ENCODE measurements at places on chromosomes 2 and 18.

GRCh38 chr2:68698567-68699377, 35.8 kb upstream of the ARHGAP25 start:
- DNase-seq: no peak

DNA sequence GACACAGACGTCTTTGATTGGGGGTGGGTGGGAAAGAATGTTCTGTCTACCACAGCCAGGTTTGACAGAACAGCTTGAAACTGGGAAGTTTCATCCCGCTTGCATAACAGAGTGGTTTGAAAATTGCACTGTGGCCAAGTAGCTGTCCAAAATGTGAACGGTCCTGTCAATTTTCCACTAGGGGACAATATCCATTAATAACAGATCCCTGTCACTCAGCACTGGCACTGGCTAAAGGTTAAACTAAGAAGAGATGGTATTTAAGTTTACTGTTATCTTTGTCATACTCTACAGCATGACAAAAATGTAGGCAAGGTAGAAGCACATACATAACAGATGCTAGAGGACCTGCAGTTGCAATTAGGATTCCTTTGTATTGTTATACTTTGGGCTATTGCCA, 55.6 kb upstream of the ACMSD start:
- DNase-seq: no peak

- no peak for DNase-seq
Measured at GRCh38 chr18:79366177-79367094, 29.3 kb upstream of the NFATC1 start.

DNA sequence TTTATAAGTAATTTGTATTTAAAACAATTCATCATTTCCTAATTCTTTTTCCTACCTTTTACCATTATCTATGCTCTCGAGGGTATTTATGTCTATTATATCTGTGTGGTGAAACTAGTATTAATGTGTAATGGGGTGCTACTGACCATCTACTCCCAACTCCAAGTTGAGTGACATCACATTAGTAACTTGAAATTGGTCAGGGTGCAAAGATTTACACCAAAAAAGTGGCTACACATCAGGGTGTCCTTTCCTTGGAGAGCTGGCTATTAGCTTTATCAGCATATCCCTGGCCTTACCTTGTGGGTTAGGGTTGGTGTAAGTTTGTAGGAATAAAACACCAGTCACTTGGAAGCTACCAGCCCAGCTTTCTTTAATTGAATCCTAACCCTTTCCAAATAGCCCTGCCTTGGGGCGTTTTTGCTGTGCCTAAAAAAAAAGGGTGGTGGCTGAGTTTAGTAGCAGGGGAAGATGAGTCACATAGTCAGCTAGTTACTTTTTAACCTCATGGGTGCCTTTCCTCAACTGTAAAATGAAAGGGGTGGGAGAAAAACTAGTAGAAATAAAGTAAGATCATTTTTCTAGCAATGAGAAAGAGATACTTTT, 14.0 kb downstream of the ANXA4 start:
- no peak for DNase-seq

- DNase-seq: no peak
Measured at GRCh38 chr2:235468978-235469655, 24.7 kb upstream of the AGAP1 start.

GRCh38 chr2:152475982-152476381, 141.0 kb downstream of the FMNL2 start:
- DNase-seq: no peak

DNA sequence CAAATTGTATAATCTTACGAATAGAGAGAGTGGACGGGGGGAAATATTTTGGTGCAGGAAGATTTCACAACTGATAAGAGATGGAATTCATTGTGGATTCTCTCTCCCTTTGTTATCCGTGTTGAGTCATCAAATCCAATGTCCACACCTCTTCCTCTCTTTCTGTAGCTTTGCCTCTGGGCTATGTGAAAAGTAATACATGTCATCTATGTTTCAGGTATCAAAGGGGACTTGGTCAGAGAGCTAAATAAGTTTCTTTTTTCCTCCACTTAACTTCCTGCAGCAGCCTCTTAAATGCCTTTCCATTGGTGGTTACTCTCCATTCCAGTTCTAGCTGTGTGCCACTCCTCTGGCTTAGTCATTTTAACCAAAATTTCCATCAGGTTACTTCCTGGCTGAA, 169.3 kb upstream of the NXPH2 start:
- no peak for DNase-seq

- DNase-seq: no peak
Measured at GRCh38 chr18:30999186-30999585, 43.4 kb downstream of the DSC3 start.

DNA sequence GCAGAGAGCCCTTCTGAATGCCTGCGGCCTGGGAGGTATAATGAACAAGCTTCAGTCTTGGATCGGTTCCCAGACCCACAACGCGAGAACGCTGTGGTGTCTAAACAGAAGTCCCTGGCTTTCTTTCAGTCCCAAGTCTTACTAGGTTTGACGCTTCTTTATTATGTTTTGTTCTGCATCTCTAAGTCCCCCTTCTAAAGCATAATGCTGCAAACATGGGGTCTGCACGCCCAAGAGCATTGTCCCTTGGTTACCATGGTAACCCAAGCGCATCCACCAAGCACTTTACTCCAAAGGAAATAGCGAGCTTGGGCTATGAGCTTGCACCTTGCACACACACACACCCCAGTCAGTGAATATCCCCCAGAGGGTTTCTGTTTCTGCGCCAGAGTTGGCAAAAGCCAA, 193.7 kb downstream of the INO80D start:
- DNase-seq: no peak

GRCh38 chr18:12423820-12424219, 16.1 kb downstream of the PRELID3A start:
- no peak for DNase-seq

- DNase-seq: no peak
Measured at GRCh38 chr2:47087051-47087450, 68.1 kb downstream of the STPG4 start.

GRCh38 chr2:95320986-95321767, 24.0 kb downstream of the KCNIP3 start:
- DNase-seq: no peak

DNA sequence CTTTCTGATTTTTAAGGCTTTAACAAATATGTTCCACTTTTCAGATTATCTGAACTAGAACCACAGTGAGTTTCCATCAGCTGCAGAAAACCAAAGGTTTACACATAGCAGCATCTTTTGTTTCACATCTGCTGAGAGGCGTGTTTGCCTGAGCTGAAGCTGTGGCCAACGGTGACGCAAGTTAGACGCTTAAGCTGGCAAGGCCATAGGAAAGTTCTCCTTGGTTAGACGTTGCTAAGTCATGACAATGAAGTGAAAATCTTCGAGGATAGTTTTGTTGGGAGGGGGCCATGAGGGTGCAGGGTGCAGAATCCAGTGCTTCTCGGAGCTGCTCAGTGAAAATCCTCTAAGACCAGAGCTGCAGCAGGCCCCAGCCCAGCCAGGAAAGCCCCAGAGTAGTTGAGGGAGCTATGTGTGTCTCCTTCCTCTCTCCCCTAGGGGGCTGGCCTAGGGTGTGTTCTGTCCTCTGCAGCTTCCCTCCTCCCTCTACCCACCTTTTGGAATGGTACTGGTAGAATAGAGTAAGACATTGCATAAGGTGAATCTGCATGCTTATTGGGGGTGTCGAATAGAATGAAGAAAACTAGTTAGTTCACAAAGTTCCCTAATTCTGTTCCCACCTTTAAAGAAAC, 105.4 kb downstream of the FHOD3 start:
- DNase-seq: no peak

- no peak for DNase-seq
Measured at GRCh38 chr2:8533923-8534322, 147.9 kb upstream of the ID2 start.

DNA sequence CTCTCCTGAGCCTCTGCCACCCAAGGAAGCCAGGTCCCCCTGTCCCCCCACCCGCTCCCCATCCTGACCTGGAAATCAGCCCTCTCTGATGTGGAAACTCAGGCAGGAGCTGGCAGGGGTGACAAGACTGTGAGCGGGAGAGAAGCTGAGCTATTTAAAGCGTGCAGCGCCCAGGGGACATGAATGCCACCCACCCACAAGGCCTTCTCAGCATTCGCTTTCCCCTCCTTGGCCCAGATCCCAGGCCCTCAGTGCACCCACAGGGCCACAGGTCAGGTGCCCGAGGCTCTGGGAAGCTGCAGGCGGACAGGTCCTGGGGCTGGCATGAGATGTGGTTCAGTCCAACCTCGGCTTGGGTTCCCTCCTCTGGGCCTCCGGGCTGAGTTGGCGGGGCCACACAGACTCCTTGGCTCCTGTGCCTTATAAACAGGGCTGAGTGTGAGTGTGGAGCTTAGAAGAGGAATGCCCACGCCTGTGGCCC, 168.3 kb downstream of the SMAD7 start:
- DNase-seq: no peak

- no peak for DNase-seq
Measured at GRCh38 chr18:38033282-38033681, 467.7 kb upstream of the CELF4 start.

DNA sequence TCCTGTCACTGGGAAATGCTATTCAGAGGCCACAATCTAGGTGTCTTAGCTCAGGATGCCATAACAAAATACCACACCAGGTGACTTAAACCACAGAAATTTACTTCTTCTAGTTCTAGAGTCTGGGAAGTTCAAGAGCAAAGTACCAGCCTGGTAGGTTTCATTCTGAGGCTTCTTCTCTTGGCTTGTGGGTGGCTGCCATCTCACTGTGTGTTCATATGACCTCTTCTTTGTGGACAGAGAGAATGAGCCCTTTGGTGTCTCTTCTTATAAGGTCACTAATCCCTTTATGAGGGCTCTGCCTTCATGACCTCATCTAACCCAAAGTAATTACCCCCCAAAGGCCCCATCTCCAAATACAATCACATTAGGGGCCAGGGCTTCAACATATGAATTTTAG, 57.3 kb downstream of the RHOB start:
- no peak for DNase-seq

GRCh38 chr18:69622184-69622583, 221.5 kb downstream of the DOK6 start:
- no peak for DNase-seq

GRCh38 chr2:240164586-240164985, 24.1 kb upstream of the OTOS start:
- DNase-seq: no peak

DNA sequence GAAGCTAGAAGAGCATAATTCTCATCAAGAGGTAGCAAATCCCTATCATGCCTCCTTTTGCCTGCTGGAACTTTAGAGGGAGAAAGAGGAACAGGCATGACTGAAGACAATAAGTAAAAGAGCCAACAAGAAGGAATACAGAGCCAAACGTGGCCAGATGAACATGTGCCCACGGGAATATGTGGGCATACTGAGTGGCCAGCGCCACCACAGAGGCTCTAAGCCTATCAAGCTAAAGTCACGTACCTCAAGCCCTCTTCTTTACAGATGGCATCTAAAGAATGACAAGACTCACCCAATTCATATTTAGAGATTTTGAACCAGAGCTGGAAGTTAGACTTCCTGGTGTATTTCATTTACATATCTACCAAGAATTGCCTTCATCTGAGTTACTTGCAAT, 59.9 kb upstream of the ITGA4 start:
- DNase-seq: no peak

DNA sequence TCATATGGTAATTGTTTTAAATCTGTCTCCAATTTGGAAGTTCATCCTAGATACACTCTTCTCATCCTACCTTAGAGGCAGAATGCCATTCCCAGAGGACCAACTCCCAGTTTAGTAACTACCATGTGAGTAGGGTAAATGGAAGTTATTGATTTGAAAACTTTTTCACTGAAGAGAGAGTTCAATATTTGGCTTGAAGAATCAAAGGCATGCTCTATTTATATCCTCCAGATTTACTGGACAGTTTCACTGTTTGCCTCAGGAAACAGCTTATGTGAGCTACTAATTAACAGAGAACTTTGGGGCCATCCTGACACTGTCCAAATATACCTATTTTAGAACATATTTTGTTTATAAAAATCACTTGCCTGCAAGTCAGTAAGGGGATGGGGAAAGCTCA, 607.2 kb upstream of the GYPC start:
- DNase-seq: no peak

- DNase-seq: no peak
Measured at GRCh38 chr2:217932803-217933616, 69.8 kb downstream of the TNS1 start.

DNA sequence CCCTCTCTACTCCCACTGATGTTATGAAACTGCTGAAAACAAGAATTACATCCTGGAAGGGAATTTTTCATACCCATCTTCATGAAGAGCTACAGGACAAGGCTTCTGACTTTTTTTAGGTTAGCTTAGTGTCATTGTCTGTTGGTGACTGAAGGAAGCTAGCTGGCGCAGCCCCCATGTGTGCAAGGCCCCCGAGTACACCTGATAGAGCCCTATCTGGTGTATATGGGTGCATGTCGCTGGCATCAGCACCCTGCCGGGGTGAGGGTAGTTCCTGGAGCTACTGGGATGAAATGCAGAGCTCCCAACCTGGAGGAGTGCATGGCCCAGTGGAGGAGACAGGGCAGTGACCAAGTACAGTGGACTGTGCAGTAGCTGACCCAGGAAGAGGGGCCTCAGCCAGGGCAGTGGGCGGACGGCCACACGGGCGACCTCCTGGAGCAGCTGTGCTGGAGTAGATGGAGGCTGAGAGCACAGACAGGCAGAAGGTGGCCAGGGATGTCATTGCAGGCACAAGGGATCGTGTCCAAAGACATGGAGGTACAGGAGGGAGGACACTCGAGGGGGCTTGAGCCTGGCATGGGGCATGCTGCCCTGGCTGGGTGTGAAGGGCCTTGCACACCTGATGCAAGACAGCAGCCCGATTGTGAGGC, 12.1 kb downstream of the IMPA2 start:
- DNase-seq: no peak

GRCh38 chr2:120238728-120239487, 13.7 kb upstream of the RALB start:
- no peak for DNase-seq

DNA sequence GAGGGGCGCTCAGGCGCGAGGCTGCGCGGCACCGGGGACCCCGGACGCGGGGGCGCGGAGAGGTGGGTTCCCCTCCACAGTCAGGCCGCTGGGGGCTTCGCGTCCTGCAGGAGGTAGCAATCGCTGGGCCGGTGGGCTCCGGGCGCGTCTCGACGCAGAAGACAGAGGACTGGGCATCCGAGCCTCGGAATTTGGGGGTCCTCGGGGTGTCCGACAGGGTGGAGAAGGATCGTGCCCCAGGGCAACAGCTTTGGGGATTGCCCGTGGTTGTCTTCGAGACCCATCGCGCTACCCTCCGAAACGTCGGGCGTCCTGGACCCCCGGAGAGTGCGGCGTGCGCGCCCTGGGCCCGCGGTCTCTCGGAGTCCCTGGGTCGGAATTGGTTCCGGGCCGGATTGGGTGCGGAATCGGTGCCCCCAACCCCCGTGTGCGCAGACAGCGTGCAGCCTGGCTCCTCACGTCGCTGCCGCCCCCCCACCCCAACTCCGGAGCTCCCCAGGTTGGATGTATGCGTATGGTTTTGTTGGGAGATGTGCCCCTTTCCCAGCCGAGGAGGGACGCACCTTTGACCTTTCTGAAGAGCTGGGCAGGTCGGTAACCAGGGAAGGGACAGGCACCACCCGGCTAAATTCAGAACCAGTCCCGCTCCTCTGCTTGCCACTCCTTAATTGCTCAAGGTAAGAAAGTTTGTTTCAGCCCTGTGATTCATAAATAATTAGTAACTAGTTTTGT, 750 bp downstream of the NPAS2 start:
- no peak for DNase-seq

All from cortex of kidney (tissue), 1 donor.